ENCODE measurements at places on chromosomes 16 and 17.

DNA sequence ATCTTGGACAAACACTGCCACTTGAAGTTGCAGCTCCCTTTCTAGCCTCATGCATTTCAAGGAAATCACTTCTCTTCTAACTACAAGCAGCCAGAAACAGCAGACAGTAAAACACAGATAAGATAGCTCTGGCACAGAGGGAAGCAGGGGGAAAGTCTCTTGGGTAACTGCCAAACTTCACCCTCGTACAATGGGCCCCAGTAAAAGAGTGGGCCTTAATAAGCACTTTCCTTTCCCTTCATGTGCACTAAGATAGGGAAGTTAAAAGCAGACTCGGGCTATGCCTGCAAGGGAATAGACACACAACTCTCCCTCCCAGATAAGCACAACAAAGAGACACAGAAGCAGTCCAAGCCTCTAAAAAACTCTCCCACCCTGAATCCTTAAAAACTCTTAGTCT lies 4.2 kb upstream of the KRTAP4-5 start:
- DNase-seq, result no peak

- no peak for DNase-seq
These were observed 4.2 kb downstream of the RPS6KB1 start for GRCh38 chr17:59897090-59897489.

DNA sequence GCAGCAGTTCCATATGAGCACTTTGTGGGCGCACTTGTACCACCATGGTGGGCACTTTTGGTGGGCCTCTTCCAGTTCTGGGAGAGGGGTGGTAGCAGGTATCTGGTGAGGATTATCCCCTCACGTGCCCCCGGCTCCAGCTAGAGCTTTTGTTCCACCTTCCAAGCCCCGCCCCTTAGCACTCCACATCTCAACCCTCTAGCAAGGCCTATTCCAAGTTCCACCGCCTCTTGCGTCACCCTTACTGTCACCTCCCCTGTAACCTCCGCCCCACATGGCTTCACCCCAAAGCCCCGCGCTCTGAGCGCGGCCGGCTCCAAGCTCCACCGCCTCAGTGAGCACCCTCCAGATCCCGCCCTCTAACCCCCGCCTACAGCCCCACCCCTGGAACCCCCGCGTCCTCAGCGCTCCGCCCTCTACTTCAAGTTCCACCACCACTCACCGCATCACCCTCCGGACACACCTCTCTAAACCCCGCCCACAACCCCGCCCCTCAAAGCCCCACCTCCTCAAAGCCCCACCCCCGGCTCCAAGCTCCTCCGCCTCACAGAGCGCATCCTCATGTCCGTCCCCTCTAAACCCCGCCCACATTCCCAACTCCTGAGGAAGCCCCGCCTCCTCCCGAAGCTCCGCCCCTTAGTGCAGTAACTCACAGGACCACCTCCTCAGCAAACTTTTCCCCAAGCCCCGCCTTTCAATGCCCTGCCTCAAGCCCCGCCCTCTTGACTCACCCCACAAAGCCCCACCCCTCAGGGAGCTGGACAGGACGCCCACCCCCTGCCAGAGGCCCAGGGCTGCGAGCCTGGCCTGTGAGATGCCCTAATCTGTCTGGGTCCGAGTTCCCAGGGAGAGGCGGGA lies 11.1 kb downstream of the SCN4A start:
- DNase-seq, result no peak

DNA sequence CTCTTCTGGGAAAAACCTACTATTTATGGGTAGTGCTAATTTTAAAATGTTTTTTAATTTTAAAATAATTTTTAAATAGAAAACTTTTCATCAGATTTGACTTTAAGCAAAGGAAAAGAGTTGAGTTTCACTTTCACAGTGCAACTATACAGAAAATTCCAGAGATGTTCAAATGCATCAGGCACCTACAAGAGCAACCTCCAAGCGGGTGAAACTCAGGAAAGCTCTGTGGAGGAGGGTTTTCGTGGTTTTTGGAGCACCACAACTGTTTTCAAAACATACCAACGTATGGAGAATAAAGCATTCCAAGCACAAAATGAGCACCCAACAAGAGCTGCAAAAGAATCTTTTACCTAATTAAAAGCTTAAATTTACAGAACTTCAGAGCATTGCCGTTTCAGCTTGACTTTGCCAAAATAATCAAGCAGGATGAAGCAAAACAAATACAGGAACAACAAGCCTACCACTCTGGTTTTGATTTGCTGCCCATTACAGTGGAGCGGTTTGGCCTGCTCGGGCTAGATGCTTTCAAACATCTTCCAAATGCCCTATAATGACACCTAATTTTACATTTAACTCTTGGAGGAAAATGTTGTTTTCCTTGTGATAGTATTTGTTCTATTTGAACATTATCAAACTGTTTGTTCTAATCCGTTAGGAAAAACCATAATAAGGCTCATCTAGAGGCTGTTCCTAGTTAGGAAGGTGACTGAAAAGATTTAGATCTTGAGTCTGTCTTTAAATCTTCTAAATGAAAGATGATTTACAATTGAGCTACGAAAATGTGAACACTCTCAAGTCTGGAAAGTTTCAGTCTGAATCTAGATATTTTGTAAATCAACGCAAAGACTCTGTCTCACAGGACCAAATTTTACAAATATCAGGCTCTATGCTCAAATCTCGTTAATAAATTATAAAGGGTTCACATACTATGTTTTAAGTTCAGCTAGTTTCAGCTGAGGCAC lies 34.5 kb downstream of the NACA2 start:
- no peak for DNase-seq

GRCh38 chr16:76676356-76676755 lies 399.2 kb downstream of the CNTNAP4 start:
- no peak for DNase-seq

DNA sequence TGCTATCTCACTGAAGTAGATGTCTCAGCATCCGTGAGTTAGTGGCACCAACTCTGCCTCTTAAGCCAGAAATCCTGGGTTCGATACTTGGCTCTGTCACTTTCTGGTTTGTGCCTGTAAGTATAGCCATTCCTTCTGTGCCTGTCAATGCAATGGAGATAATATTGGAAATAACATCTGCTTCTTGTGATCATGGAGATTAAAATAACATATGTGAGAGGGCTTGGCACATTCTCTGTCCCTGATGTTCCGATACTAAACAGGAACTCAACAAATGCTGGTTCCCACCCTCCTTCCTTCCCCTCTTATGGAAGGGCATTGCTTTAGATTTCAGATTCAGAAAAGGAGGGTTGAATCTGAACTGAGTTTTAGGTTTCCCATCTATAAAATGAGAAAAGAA lies 39.8 kb downstream of the TBX4 start:
- DNase-seq, result no peak

DNA sequence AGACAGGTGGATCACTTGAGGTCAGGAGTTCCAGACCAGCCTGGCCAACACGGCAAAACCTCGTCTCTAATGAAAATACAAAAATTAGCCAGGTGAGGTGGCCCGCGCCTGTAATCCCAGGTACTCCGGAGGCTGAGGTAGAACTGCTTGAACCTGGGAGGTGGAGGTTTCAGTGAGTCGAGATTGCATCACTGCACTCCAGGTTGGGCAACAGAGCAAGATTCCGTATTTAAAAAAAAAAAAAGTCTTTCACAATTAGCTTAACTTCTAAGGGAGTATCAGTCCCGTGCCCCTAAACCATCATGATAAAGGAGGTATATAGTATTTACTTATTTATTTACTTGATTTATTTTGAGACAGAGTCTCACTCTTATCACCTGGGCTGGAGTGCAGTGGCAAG lies 3.4 kb upstream of the MEFV start:
- DNase-seq, result no peak

GRCh38 chr17:6786618-6787017 lies 10.6 kb downstream of the FBXO39 start:
- no peak for DNase-seq

DNA sequence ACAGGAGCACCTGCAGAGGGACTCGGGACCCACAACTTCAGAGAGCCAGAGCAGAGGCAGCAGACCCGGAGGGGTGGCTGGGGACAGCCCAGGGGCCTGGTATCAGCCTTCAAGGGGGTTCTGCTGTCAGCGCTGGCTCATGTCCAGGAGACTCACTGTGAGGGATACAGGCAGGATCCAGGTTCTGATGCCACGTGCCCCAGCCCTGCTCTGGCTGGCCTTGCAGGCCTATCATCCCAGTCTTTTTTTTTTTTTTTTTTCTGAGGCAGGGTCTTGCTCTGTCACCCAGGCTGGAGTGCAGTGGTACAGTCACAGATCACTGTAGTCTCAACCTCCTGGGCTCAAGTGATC lies 9.0 kb upstream of the MTSS2 start:
- DNase-seq, result no peak

GRCh38 chr16:75764154-75764768 lies 38.0 kb upstream of the CPHXL start:
- DNase-seq, result no peak

GRCh38 chr16:57643910-57644309 lies 15.5 kb downstream of the ADGRG1 start:
- no peak for DNase-seq

- no peak for DNase-seq
These were observed 40.6 kb upstream of the HOXB13 start for GRCh38 chr17:48769009-48769675.

All from vagina (tissue), 2 donors.